ENCODE measurements at places on chromosomes 12 and 14.

DNA sequence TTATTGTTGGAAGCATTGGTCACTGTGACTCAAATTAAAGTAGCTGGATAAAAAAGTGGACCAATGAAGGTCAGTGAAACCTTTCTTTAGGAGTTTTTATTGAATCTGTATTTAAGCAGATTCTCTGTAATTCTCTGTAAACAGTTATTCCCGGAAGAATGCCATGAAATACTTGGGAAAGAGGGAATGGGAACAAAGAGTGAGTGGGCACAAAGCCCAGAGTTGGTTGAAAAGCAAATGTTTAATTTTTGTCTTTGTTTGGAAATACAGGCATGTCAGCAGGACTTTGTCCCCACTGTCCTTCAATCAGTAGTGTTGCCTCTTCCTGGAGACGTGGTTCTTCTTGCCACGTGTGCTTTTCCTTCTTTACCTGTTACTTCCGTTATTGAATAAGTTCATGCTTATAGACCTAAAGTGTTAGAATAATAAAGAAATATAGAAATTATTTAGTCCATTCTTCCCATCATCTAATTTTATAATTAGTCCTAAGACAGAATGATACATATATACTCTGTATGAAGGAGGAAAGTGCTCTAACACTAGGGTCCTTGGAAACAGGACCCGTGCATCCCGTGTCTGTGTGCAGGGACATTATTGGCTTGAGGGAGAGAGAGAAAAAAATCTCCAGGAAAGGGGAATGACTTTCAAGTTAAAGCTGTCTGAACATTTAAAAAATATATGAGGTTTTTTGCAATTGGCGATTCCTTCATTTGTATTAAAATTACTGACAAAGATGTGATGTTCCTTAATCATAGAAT lies 2.0 kb upstream of the ANG start:
- no peak for DNase-seq

DNA sequence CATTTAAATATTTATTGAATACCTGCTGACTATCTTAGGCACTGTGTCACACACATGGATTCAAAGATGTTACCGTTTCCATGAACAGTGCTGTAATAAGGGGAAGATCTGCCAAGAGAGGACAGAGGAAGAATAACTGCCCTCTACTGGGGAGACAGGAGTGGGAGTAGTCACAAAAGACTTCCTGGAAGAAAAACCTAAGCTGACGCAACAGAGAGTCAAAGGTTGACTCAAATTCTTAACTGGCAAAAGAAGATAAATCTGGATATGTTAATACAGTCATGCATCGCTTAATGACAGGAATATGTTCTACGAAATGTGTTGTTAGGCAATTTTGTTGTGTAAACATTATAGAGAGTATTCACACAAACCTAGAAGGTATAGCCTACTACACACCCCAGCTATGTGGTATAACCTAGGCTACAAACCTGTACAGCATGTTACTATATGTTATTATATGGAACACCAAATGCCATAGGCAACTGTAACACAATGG lies 51.5 kb downstream of the DCAF5 start:
- no peak for DNase-seq

- DNase-seq: no peak
Observed at GRCh38 chr12:27796128-27796527, 16.1 kb upstream of the MANSC4 start.

DNA sequence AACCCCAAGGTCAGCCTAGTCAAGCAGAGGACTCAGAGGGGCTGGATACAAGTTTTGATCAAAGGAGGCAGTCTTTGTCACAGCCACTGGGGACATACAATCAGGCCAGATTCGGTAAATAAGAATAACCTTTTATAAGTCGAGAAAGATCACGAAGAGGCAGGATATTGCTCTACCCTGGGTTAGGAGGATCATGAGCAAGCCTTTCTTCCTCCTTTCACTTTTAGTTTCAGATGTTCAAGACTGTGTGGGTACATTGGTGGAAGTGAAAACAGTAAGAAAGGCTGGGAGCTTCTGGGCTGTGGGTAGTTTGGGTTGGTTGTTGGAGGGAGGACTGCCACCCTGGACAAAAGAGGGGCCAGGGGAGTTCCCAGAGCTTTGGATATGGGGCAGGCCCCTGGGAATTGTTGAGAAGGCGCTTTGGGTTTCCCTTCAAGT lies 127.7 kb downstream of the SNAPC1 start:
- no peak for DNase-seq

DNA sequence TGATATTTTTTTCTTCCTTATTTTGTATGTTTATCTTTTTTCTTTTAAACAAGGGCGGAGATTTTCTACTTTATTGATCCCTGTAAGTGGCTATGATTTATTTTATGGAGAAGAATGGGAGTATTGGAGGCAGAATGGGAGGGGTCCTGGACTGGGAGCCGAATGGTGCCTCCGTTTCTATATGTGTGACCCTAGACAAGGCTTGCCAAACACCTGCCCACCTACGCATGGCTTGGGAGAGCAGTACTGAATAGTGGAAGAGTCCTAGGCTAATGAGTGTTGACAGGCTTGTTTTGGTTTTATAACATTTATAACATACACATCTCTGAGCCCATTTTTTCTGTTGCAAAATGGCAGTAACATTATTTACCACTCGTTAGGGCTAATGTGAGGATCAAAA lies 29.0 kb downstream of the STK38L start:
- DNase-seq: no peak

GRCh38 chr14:32825058-32825457 lies 113.6 kb upstream of the NPAS3 start:
- no peak for DNase-seq

- no peak for DNase-seq
Observed at GRCh38 chr12:72268386-72268785, 3.8 kb upstream of the TRHDE start.

DNA sequence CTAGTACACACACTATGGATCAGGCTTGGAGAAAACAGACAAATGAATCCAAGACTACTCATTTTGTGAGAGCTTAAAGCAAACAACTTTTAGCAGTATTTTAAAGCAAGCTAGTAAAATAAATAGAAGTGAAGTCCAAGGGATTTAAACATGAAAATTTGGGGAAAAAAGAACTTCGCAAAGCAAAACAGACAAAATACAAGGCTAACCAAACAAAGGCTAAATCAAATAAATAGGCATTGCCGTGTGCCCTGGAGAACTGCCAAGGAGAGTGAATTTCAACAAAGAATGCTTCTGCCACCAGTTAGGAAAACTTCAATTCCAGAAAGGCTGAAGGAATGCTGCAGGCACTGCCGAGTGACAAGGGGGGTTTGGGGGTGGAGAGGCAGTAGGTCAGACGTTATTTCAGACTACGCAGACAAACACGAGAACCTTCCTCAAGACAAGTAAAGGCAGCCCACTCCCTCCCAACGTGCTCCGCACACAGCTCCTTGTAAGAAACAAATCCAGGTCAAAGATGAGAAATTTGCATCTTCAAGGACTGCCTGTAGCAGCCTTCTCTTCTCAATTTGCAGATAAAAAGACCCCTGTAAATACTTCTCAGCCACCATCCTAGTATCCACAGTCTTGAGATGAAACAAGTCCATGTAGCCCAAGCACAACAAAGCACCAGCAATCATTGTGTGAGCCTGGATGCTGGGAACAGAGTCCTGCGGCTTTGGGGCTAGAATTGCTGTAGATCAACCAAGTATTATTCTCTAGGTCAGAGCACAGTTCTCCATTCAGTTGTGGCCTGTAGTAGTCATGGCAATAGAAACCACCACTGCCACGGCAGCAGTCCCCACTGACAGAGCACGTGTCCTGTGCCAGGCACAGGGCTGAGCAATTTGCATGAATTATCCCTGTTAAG lies 43.3 kb downstream of the EFCAB11 start:
- DNase-seq: no peak

GRCh38 chr14:64191756-64192155 lies 102.4 kb downstream of the ESR2 start:
- DNase-seq: no peak

DNA sequence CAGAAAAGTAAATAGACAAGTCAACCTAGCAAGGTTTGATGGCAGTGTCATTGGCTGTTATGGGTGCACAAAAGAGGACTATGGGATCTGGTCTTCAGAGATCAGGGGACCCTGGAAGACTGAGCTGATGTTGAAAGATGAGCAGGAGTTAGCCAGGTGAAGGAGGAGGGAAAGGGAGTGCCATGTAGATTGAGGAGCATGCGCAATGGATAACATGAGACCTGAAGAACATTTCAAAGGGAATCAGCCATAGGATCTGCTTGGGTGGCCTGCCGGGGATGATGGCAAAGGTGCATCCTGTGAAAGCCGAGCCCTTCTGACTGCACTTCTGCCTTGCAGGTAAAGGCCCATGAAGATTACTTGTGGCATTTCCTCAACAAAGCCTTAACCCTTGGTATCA lies 90.8 kb downstream of the TBC1D30 start:
- DNase-seq: no peak

GRCh38 chr12:3389986-3390385 lies 101.0 kb upstream of the PRMT8 start:
- DNase-seq: no peak

DNA sequence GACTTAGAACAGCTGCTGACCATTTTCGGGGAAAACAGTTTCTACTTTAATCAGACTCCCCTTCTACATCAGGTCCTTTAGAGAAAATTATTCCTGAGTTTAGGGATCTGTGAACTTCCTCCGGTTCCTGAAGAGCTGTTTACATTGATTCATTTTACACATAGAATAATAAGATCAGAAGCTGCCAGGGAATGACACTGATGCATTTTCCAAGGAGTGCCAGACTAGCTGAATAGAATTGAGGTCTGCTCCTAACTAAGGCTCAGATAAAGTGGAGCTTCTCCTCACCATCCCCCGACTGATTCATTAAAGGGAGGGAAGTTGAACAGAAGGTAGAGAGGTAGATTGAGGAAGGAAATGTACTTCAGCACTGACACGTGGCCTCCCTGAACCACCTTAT lies 41.9 kb upstream of the PSMA6 start:
- no peak for DNase-seq

DNA sequence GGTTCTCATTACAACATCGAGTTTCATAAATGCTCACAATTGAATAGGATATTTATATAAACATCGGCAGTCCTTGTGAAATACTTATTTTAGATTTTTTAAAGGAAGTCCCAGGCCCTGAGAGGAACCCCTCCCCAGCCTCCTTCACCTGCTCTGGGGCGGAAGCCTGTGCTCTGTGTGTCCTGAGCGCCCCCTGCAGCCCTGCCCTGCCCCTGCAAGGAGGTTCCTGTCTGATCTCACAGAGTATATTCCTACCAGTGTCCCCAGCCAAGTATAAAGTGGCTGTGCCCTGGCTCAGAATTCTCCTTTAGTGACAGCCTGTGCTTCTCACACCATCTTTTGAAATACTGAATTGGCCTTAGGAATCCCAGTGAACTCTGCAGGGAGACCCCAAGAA lies 659.5 kb downstream of the TMEM121 start:
- no peak for DNase-seq

GRCh38 chr12:113940357-113941207 lies 25.5 kb downstream of the RBM19 start:
- DNase-seq: no peak

DNA sequence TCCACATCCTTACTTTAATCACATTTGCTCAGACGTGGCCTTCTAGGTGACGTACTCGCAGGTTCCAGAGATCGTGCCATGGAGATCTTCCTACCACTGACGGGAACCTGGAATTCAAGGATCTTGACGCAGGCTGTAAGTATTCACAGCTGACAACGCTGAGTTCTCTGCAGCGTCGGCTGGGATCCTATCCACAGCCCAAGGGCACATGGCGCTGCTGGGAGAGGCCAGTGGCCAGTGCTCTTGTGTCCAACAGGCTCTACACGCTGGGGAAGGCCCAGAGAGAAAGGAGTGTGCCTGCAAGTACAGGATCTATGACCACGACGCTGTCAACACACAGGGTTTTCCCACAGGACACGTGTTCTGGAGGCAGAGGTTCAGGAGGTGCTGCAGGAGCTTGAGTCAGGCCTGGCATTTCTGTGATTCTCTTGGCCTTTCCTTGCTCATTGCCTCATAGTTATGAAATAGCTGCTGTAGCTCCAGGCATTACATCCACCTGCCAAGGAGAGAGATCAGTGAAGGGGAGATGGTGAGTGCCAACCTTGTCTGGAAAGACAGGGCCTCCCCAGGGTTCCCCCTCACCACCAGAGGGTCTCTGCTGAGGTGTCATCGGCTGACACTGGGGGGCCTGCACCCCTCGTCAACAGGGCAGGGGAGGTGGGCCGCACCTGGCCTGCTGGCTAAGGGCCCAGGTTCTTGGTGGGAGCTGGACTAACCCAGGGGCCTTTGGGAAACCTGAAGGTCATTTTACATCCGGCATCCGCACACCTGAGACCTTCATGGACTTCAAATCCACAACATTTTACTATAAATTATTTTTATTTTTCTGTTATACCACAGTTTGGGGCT lies 21.3 kb downstream of the LRCOL1 start:
- no peak for DNase-seq

DNA sequence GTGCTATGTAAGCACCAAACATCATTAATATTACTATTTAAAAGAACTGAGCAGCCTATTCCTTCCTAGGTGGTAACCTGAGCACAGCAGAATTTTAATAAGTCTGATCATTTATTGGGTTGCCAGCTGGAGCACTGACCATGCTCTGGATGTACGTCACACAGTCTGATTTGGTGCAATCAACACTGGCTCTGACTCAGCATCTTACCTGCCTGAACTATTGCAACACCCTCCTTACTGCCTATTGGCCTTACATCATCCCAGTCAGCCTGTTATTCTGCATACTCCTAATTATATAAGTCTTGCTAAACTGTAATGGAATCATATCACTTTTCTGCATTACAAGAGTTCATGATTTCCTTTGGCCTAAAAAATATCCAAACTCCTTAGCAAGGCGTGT lies 149.7 kb downstream of the PTPRO start:
- no peak for DNase-seq

DNA sequence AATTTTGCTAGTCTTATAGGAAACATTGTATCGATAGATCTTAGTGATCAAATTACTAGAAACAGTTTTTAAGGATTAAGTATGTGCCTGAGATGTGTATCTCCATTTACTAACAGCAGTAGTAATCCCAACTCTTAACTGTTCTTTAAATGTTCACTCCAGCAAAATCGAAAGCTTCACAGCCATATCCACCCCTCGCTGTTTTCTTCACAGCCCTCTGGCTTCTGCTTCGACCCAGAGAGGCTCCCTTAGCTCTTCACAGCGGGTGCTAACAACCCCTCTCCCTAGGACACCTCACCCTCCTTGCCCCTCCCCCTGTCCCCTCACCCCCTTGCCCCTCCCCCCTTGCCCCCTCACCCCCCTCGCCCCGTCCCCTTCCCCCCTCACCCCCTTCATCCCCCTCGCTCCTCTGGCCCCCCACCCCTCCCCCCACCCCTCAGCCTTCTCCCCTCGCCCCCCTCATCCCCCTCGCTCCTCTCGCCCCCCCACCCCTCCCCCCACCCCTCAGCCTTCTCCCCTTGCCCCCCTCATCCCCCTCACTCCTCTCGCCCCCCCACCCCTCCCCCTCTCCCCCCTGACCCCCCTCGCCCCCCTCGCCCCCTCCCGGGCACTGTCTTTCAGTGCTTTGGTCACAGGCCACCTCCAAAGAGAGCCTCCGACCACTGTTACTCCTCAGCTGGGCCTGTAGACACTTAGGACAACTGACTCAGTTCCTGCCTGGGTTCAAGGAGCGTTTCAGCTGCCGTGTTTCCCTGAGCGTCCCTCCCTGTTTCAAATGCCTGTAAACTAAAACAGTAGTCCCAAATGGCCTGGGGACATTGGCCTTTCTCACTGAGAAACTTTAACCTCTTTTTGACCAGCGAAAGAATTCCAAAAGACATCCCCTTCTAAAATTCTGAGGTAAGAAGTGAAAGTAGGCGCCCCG lies 46.0 kb upstream of the DYNC1H1 start:
- no peak for DNase-seq

- DNase-seq: no peak
Observed at GRCh38 chr12:56040151-56040550, 1.6 kb upstream of the RPS26 start.

GRCh38 chr12:49796606-49797448 lies 31.4 kb downstream of the NCKAP5L start:
- DNase-seq: no peak
